ENCODE measurements at places on chromosomes 7 and 10.

- DNase-seq = no peak
These were observed 40.1 kb upstream of the STRIP2 start for GRCh38 chr7:129394101-129394500.

DNA sequence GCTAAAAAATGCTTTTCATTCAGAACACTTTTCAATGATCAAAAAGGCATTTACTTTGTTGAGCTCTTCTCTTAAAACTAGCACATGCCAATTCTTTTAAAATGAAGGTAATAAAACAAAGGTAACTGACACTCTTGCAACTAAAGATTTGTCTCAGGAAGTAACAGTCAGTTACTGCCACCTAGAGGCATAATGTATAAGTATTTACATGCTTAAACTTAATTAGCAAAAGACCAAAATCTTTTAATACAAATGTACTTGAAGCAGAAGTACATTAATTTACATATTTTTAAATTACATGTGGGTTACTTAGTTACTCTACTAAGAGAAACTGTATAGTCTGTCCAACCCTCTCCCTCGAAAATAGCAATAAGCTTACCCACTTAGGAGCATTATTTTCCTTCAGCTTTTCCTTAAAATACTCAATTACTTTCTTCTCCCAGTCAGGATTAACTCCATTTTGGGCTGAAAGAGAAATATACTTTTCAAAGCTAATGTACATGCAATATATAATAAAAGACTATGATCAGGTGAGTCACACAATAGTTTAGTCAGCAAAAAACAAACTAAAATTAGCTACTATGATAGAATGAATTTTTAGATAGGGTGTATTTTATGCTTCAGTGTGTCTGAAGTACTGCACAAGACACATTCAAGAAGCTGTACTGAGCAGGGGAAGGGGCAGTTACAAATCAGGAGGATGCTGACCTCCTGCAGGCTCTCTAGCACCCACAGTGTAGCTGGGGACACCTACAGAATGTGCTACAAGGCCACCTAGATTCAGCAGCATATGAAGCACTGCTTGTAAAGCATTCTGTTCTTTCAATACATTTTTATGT is 13.0 kb downstream of the MCMBP start:
- DNase-seq = peak; percentile 57

- no peak for DNase-seq
These were observed 27.8 kb upstream of the NUB1 start for GRCh38 chr7:151313857-151314256.

DNA sequence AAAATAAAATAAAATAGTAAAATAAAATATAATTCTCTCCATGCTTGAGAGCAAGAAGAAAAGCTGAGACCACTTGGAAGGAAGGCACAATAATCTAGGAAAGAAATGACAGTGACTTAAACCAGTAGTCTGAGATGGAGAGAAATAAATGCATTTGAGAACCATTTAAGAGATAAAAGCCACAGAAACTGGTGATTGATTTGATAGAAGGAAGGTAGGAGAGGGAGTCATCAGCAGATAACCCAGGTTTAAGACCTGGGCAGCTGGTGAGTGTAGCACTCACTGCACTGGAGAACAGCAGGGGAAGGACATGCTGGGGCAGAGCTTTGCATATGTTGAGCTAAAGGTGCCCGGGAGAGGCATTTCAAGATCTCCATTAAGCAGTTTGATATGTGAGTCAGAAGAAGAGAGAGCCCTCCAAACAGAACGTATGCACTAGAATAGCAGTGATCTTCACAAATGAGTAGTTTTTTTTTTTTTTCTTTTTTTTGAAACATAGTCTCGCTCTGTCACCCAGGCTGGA is 268.0 kb downstream of the DYNC1I1 start:
- no peak for DNase-seq

DNA sequence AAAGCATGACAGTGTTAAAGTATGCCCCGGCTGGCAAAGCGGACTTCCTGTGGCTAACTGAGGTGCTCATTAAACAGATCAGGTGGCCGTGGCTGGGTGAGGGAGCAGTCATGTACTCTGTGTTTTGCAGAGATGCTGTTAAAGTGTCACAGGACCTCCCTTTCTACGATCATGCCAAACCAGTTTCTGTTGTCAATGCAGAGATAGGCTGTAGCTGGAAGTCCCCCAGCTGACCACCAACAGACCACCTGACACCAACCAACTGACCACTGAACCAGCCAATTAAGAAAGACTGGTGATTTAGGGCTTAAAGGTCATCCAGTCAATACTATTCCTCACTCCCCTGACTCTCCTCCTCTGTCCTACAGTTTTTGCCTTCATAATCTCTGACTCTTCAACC is 431.1 kb upstream of the LRGUK start:
- no peak for DNase-seq

All from KBM-7 (cell line).